ENCODE measurements at places on chromosomes 3 and 15.

DNA sequence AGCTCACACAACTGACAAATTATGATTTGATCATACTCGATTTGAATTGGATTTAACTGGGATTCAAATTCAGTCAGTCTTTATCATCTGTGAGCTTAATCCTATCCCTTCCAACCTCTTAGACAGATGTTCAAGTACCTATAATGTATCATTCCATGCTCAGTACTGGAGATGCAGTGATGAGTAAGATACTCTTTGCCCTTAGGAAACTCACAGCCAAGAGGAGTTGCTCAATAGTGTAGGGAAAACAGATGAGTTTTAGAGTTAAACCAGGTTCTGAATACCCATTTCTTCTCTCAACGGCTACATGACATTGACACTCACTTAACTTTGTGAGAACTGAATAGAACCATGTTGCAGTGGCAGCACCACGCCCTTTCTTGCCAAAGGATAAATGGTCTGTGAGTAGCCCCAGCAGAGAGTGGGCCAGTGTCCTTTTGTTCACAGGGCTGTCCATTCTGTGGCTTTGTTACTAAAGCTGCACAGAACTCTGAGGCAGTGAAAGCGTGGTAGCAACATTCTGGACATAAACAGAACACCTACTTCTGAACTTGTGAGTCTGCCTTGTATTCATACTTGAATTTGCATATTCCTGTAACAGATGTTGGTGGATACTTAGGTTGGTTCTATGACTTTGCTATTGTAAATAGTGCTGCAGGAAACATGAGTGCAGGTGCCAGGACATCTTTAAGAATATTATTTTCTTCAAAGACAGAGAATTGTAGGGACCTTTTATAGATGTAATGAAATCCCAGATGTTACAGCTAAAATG lies 91.6 kb downstream of the RASA2 start:
- DNase-seq = no peak

DNA sequence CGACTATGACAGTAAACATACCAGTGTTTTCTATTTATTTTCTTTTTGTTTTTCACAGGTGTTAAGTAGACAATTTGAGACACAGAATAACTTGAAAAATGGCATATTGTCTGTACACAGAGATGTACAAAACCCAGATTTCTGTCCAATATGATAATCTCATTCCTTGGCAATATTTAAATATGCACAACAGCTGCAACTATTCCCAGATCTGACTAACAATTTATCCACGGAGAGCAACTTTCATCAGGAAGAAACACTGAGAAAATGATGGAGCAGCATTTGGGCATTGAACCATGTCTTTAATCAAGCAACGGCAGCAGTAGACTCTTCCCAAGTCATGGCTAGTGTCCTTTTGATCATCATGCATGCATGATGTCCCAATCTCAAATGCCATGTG lies 452.6 kb downstream of the ZPLD1 start:
- no peak for DNase-seq

GRCh38 chr3:192092388-192093005 lies 631.5 kb downstream of the PYDC2 start:
- DNase-seq = no peak

- no peak for DNase-seq
These were observed 42.3 kb downstream of the HMCES start for GRCh38 chr3:129320825-129321487.

DNA sequence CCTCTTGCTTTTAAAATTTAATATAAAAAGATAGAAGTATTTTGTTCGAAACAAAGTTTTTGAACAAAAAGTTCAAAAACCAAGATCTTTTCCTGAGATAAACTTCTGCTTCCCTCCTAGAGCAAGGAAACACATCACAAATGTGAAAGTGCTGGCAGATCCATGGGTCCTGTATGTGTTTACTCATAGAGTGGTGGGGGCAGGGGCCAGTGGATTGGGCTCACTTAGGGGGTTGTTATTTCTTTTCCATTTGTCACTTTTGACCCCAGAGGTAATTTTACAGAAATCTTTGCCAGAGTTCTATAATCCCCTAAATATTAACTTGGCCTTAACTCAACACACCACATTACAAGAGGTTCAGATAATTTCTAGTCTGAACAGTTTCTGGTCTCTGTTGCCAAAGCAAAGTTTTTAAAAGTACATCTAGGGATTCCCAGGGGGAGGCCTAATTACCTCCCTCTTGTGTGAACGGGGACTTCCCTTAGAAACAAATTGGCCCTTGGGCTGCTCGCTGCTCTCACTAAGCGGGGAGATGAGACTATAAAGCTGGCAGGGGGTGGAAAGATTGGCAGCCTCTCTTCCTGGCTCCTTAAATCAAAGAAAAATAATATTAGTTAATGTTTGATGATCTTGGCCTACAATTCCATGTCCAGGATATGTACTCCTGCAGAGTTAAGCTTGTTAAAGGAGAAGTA lies 66.8 kb upstream of the PTX3 start:
- DNase-seq = no peak

DNA sequence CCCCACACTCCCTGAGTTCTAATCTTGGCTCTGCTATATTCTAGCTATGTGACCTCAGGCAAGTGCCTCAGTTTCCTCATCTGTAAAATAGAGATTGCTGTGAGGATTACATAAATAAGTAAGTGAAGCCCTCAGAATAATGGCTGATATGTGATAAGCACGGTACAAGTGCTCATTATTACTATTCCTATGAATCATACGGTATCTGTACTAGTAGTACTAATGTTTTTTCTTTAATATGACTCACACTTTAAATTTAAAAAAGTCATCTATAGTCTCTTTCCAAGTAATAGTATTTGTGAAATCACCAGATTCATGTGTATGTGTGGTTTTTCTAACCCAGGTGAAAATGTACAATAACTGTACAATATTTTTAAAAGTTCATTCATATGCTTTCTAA lies 58.7 kb downstream of the CLDN11 start:
- DNase-seq = no peak

GRCh38 chr3:137588871-137589270 lies 175.2 kb upstream of the SOX14 start:
- peak; percentile 29 for DNase-seq

GRCh38 chr3:46935989-46936558 lies 40.5 kb downstream of the CCDC12 start:
- no peak for DNase-seq
